ENCODE measurements at places on chromosomes 3 and 15.

GRCh38 chr3:14561051-14561960 lies 21.2 kb upstream of the GRIP2 start:
- no peak for DNase-seq

GRCh38 chr15:89184357-89184756 lies 37.0 kb downstream of the RLBP1 start:
- DNase-seq: no peak

- DNase-seq: no peak
Observed at GRCh38 chr15:74604983-74605794, 10.4 kb upstream of the CLK3 start.

- no peak for DNase-seq
Observed at GRCh38 chr3:108602249-108602934, 12.9 kb downstream of the DZIP3 start.

DNA sequence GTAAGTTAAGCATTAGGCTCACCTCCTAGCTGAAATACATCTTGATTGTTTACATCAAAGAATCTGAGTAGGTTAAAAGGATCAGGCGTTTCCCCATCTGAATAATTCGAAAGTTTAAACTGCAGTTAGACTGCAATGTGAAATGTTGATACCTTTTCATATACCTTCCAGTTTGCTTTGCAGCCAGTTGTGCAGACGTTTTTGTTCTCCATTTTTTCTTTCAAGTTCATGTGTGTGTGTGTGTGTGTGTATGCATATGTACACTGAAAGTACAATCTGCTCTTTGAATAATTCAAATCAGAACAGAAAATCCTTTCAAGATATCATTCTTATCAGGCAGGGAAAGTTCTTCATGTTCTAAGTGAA lies 2.9 kb downstream of the ITPR1 start:
- no peak for DNase-seq

DNA sequence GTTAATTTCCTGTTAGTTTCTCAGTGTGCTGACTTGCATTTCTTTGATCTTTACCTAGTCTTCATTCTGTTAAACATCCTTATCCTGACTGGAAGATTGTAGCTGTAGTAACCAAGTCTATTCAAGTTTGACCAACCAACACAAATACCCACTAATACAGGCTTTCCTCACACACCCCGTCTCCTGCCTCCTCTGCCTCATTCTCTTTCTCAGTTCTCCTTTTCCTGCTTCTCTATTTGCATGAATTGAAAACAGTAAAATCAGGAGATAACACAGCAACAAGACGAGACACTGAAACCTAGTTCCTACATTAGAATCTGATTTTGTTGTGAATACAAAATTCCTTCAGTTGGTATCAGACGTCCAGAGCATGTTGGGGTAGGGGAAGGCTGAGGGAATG lies 116.9 kb upstream of the ARPP21 start:
- no peak for DNase-seq

GRCh38 chr3:61420136-61420759 lies 141.1 kb upstream of the PTPRG start:
- no peak for DNase-seq

DNA sequence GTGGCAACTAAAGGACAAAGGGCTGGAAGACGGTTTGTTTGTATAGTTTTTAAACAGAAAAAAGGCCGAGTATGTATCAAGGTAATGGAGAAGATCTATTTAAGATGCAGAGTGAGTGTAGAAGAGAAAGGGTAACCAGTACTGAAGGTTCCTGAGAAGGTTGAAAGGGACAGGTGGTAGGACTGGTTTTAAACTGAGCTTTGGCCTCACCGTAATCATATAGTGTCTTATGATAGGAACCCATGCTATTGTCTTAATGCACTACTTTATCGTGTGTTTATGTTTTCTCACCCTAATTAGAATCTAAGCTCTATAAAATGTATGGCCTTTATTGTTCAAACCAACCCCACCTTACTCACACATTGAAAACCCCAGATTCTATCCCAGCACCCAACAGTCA lies 32.7 kb downstream of the FHIT start:
- no peak for DNase-seq

DNA sequence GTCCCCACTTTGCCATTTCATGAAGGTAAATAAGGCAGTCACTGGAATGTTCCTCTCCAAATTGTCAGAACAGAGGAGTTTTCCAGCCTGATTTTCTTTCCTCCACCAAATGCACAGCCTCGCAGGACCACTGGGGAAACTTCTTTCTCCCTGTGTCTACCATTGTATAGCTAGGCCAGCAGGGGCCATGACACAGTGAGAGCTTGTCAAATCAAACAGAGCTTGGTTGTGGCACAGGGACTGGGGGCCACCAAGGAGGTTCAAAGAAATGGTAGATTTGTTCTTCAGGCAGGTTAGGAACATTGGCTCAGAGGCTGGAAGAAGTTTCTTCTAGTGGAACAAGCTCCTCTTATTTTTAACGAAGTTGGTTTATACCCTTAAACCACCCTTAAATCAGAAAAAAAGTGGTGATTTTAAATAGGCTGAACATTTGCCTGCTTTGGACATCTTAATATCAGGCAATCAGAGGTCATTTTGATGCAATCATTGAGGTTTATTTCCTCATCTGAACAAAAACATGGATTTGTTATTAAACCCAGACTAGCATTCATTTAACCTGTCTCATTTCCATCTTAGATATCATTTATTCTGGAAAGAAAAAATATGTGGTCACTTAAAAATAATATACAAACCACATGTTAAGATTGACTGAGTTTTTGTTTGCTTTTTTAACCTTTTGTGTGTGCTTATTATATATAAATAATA lies 105.6 kb downstream of the GTPBP8 start:
- DNase-seq: no peak

DNA sequence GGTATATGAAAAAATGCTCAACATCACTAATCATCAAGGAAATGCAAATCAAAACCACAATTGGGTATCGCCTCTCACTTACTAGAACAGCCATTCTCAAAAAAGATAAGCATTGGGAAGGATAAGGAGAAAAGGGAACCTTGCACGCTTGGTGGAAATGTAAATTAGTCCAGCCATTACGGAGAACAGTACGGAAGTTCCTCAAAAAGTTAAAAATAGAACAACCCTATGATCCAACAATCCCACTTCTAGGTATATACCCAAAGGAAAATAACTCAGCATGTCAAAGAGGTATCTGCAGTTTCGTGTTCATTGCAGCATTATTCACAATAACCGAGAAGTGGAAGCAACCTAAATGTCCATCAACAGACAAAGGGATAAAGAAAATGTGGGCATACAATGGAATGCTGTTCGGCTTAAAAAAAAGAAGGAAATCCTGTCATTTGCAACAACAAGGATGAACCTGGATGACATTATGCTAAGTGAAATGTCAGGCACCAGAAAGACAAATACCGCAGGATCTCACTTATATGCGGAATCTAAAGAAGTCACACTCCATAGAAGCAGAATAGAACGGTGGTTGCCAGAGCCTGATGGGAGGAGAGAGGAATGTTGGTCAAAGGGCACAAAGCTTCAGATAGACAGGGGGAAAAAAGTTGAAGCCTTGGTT lies 11.7 kb upstream of the CMTM7 start:
- no peak for DNase-seq

DNA sequence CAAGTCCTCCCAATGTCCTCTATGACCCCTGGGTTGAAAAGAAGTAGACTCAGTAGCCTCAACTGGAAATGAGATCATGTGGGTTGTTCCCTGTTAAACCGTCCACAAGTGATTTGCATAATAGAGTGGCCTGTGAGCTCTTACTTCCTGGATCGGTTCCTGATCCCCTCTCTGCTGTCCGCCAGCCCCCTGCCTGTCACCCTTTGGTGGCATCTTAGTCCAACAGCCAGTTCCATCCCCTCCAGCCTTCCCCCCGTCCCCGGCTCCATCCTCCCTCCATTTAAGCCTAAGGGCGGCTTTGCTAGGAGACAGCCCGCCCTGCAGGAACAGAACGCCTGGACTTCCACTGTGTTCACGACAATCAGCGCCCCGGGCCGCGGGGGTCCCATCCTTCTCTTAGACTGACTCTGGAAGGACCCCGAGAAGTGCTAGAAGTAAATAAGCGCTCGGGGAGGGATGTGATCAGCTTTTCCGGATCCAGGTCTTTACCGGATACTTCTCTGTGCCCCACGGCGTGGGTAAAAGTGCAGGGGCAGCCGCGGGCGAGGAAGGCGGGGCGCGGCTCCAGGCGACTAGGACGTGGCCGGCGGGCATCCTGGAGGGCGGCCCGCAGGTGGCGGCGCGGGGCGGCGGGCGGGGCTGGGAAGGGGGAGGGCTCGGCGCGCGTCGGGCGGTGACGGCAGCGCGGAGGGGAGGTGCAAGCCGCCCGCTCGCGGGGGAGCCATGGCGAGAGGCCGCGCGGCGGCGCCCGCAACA lies 51.2 kb upstream of the ULK4 start:
- peak; percentile 27 for DNase-seq

GRCh38 chr3:60178931-60179653 lies 1072.2 kb downstream of the FHIT start:
- DNase-seq: no peak

- no peak for DNase-seq
Observed at GRCh38 chr3:136952292-136952691, 5.5 kb upstream of the IL20RB start.

DNA sequence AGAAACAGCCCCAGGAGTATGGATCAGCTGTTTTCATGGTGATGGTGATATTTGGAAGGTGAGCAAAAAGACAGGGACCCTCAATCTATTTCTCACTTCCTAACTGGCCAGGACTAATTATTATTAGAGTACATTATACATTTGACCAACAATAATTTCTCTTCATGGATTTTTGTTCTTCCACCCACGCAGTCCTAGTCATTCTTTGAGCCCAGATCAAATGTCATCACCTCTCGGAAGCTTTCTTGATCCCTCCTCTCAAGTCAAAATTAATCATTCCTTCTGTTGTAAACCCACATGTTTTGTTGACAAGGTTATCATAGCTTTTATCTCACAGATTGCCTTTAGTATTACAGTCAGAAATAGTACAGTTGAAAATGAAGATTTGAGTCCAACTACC lies 29.2 kb upstream of the PRICKLE2 start:
- DNase-seq: no peak

DNA sequence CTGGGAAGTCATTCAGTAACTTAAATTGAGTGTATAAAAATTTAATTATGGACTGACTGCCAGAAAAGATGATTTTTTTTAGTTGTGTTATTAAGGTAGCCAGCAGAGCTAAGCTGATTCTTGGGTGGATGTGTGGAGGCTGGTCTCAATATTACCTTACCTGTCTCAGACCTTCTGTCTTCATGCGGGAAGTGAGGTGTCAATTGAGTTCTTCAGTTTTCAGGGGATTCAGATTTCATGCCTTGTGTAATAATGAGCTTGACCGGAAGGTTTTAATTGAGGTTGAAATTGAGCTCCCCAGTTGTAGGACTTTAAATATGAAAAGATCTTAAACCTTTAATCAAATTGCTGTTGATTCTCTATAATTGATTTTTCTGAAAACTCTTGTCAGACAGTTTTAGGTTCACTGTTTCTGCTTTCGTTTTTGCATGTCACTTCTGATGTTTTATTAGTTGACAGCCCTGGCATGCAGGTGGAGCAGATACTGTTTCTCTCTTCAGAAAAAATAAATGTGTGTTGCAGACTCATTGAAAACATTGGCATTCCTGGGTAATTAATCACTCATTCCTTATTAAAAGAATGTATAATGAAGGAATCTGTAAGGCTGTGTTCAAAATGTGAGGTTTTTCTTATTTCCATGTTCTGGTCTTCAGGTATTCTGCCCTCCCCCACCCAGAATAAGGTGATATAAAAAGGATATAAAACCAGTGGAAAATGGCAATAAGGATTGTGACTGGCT lies 54.5 kb downstream of the PSMD6 start:
- DNase-seq: no peak

DNA sequence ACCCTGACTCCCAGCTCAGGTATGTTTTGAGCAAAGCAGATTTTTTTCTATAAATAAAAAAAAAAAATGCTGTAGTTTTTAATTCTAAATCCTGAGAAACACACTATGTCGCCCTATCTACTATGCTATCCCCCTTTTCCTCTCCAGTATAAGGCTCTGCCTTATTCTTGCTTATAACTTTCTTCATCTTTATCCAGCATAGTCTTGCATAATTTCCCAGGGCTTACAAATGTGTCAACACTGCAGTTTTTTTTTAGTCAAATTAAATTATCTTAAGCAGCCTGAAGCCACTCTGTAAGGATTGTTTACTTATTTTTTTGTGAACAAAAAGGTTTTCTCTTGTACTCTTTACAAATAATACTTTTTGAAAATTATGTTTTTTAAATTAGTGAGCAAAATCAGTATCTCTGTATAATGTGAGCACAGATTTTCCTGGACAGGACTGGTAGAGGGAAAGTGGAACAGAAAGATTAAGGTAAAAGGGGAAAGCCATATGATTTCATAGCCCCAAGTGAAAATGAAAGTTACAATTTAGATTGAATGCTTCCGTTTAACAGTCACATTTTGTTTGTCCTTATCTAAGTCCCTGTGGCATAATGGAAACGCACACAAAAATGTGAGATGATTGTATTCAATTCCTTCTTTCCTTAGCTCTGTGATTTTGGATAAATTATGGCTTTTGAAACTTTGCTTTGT lies 5.6 kb upstream of the PYDC2 start:
- no peak for DNase-seq

GRCh38 chr3:193827040-193827669 lies 234.1 kb downstream of the OPA1 start:
- DNase-seq: no peak
